Activated CD8-positive, alpha-beta T cell treated with anti-CD3 and anti-CD28 coated beads, Interleukin-2, amount 10 ng/mL, durations not matched to agents 7 days and 5 days (primary cell): ENCODE measurements at places on chromosomes 3 and 15. TPM values are rescaled to one million over a fixed set of nuclear protein-coding genes. Genes with fewer than 3 reads are reported as not detected.
A peak's percentile ranks its signal among the peaks of the same experiment; 100 is the strongest.

GRCh38 chr3:162441716-162442115, 945.1 kb downstream of the OTOL1 start:
- no peak for DNase-seq

- DNase-seq, result no peak
Measured at GRCh38 chr3:9914559-9915253, 2.2 kb upstream of the IL17RC start.

GRCh38 chr3:52606373-52607085, 70.1 kb downstream of the UQCC5 start:
- DNase-seq, result no peak

- DNase-seq, result no peak
Measured at GRCh38 chr15:42612367-42612912, 37.0 kb downstream of the STARD9 start.

- no peak for DNase-seq
Measured at GRCh38 chr3:32876920-32877319, 59.1 kb downstream of the TRIM71 start.

DNA sequence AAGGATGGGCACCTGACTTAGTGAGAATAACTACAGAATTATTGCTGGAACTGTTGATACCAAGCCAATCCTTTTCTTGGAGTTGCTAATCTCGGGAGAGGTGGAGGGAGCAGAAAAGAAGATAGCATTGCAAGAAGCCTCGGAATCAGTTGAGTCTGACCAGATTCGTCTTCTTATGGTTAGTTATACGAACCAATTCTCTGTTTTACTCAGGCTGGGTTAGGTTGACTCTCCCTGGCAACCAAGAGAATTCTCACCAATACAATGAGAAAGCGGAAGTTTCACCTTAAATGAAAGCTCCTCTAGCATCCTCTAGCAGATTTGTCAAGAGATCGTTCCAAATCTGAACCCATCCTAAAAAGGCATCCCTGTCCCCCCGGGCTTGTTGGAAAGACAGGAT, 43.5 kb upstream of the UBE2E1 start:
- no peak for DNase-seq

GRCh38 chr15:57215881-57216280, 160.4 kb upstream of the CGNL1 start:
- no peak for DNase-seq

- no peak for DNase-seq
Measured at GRCh38 chr3:43587303-43587702, 34.5 kb downstream of the ANO10 start.

GRCh38 chr15:62211348-62211747, 46.3 kb upstream of the C2CD4B start:
- DNase-seq, result no peak

GRCh38 chr3:172516318-172517214, 6.7 kb downstream of the TNFSF10 start:
- DNase-seq, result peak; percentile 56

- DNase-seq, result no peak
Measured at GRCh38 chr3:121974601-121975111, 47.4 kb downstream of the ILDR1 start.

DNA sequence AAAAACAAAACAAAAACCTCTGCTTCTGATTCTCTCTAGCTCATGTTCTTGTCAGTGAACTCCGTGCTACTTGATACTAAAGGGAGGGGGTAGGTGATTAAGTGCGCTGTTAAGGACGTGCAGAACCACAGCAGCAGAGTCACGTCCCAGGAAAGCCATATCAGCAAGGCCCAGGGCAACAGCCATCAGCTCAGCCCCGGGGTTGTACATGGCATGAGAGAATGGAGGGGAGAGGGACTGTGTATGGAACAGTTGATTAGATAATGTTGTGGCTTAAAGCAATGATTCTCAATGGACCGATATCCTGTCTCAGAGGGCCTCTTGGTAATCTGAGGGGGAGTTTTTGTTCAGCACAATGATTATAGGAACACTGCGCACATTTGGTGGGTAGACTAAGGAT, 27.6 kb downstream of the C2CD4A start:
- no peak for DNase-seq

GRCh38 chr15:99995543-99995942, 262.3 kb upstream of the LYSMD4 start:
- DNase-seq, result no peak

GRCh38 chr3:31974964-31975363, 6.1 kb downstream of the OSBPL10 start:
- DNase-seq, result no peak

GRCh38 chr15:82172506-82172905, 90.0 kb downstream of the EFL1 start:
- DNase-seq, result no peak

DNA sequence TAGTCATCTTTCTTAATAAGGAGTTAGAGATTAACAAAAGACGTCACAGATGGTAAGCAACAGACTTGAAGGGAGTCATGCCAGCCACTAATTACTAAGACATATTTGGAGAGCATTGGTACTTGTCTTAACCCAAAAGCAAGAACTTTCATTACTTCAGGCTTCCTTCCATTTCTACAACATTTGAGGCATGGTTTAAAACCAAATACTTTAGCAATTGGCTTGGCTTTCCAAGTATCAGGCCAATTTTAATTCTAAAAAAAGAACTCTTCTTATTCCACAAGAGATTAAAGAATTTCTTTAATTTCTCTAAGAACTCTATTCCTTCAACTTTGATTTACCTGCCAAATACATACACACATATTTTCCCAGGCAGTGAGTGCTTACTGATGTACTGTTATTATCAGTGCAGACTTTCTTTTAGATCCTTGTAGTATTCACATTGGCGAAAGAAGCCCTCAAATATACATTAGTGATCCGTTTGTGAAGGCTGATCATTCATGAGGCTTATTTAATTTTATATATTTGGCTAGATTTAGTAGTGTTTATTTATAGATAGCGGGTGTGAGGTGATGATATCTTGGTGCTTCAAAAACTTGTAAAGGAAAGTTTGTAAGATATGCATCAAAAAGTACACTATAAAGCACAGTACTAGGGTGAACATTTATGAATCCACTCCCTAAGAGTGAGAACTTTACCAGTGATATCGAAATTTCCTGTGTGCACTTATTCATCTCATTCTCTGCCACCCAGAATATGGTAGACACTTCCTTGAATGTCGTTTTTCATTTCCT, 229.2 kb downstream of the MFSD1 start:
- no peak for DNase-seq

- DNase-seq, result no peak
Measured at GRCh38 chr15:92808598-92809063, 91.5 kb upstream of the CHD2 start.

DNA sequence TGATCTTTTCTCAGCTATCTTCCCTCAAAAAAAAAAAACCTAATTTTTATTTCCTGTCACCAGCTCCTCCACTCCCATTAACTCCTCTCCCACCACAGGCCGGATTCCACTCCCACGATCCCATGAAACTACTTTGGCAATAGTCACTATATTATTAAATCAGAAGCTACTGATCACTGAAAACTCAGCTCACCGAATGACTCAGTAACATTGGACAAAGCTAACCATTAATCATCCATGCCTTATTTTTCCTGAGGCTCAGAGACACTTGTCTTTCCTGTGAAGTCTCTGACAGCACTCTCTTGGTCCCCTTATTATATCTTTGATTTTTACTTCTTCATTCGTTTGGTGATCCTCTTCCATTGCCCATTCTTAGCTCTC, 260.2 kb downstream of the CGGBP1 start:
- DNase-seq, result no peak

DNA sequence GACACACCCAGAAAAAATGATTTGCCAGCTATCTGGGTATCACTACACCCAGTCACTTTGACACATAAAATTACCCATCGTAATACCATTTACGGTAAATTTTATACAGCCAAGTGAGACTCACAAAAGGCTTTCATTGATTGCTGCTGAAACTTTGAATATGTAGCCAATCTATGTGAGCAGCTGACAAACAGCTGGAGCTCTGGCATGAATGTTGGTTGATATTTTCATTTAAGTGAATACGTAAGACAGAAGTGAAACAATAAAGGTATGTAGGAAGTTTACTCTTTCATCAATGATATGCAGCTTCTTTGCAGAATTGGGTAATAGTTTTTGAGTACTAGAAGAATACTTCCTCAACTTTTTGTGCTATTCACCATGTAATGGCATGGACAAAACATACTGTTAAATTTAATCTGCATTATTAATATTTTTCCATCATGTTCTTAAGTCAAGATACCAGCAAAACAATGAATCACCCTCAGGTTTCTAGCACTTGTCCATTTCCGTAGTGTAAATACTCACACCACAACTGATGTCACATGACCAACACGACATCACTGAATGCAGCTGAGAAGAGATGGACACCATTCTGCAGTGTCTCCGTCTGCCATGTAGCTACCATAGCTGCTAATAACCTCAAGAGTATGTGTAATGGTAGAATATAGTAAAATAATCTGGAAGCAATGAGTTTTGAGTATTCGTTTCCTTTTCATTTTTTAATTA, 205.9 kb upstream of the HES1 start:
- DNase-seq, result no peak

GRCh38 chr3:177108648-177109047, 88.6 kb downstream of the TBL1XR1 start:
- no peak for DNase-seq

DNA sequence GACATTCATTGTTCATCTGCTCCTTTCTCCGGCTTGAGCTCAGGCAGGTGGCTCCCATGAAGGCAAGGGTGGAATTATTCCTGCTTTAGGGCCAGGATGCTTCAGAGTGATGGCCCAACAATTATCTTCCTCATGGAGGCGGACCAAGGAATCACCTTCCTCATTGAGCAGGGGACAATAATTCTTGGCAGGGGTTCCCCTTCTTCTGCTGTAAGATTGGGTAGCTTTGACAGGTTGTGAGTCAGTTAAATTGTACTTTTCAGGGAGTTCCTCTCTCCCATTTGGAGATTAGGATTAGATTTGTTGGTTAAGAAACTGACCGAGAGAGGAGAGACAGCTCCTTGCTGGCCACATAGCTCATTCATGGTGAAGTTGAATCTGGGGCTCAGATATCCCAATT, 31.4 kb upstream of the CD47 start:
- DNase-seq, result no peak

- DNase-seq, result no peak
Measured at GRCh38 chr3:52882377-52882776, 15.0 kb downstream of the STIMATE start.

DNA sequence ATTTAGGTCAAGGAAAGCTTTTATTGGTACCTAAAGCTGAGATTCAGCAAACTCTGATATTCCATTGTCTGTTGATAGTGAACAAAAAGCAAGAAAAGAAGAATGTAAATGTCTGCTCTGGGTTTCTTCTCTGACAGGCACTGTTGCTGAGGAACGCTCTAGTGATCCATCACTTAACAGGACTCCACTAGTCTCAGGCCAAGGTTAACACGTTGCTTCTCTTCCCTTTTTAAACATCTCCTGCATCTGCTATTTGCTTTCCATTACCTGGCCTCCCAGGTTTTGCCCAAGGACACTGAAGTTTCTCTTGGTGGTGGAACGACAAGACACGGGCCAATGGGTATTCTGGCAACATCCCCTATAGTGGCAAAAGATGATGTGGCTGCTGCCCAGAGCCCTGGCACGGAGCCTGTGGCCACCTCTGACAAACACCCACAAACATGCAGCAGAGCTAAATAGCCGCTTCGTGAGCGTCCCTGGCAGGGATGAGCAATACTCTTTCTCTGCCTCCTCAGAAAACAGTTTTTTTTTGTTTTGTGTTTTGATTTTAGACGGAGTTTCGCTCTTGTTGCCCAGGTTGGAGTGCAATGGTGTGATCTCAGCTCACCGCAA, 97.8 kb upstream of the AKAP13 start:
- DNase-seq, result no peak

GRCh38 chr3:69462826-69463100, 76.9 kb upstream of the FRMD4B start:
- DNase-seq, result no peak

DNA sequence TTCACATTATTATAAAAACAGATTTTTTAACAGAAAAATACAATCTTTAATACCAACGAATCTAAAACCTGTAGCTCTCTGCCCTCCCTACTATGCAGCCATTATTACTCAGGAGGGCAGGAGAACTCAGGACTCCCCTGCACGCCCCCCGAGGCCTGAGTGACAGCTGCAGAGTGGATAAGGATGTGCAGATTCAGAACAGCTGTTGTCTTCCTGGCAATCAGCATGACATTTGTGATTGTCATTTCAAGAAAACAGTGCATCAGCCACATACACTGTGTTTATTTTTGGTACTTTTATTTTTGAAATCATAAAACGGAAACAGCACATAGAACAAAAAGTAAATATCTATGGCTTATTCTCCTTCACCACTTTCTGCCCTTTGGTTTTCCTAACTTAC, 450.8 kb downstream of the OCA2 start:
- DNase-seq, result no peak

DNA sequence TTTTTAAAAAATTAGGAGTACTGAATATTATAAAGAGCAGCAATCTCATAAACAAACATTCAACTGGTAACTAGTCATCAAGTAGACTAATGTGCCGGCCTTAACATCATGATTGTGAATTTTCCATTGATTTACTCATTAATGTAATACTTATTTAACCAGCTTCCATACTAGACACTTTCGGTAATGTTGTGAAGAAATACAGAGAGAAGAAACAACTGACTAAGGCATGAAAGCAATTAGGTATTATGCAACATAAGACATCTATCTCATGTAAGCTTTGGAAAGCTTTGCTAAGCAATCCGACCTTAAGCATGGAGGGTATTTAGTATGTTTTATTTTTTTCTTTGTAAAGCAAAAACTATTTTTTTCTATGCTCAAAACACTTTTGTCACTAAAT, 108.0 kb downstream of the IL1RAP start:
- DNase-seq, result no peak

DNA sequence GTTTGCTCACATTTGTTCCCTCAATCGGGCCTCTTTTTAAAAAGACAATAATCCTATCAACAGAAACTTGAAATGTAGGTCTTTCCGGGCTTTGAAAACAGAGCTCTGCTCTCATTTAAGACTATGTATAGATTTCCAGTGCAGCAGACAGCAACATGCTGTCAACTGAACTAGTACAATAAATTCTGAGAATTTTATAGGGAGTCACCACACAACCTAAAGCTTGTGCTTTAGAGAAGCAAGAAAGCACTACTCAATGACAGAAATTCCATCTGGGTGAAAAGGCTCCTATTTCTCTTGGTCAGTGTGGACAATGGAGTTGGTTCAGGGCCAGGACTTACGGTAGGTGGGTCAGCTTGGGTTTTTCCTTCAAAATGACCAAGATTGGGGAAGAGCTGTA, 583.5 kb downstream of the ROBO1 start:
- no peak for DNase-seq

GRCh38 chr3:32502118-32502945, at the start of gene CMTM6:
Gene CMTM6 (minus strand): TSS chr3:32502852. CDS start chr3:32502745, 107 bp downstream.
- peak; percentile 80 for DNase-seq

- DNase-seq, result no peak
Measured at GRCh38 chr3:184563561-184563925, 2.0 kb downstream of the EPHB3 start.

Gene CP
- not detected for total RNA-seq

Gene SPATA12
- total RNA-seq, result not detected

Gene TBC1D23
- total RNA-seq, result 29.3 TPM

Gene AGBL1
- total RNA-seq, result not detected

Gene GCSAM
- 6.9 TPM for total RNA-seq

Gene TTC23
- total RNA-seq, result 0.82 TPM

Gene TM4SF1
- total RNA-seq, result not detected

Gene SEMA3B
- 0.84 TPM for total RNA-seq

Gene GOLGA6L10
- 0.84 TPM for total RNA-seq

Gene CIP2A
- 64.3 TPM for total RNA-seq

Gene IL5RA
- not detected for total RNA-seq

Gene MORC1
- total RNA-seq, result not detected

Gene SLC28A2
- not detected for total RNA-seq

Gene PLA2G4B
- 13.1 TPM for total RNA-seq
